ENCODE measurements at places on chromosomes 11 and 22. TPM values are rescaled to one million over a fixed set of nuclear protein-coding genes. Genes with fewer than 3 reads are reported as not detected.

The MED17 gene
- 44.8 TPM for total RNA-seq

The SLC22A6 gene
- total RNA-seq = not detected

The A4GALT gene
- total RNA-seq = not detected

The PHLDB1 gene
- total RNA-seq = 2.7 TPM

The NPTXR gene
- 6.8 TPM for total RNA-seq

The BTBD18 gene
- total RNA-seq = not detected

The CRYBB2 gene
- total RNA-seq = not detected

The ILK gene
- total RNA-seq = 195 TPM

- peaks cover 6% of the 10 kb centered on the region for H3K27me3 ChIP-seq
- peaks cover 9% of the 10 kb centered on the region for H3K4me1 ChIP-seq
- DNase-seq = no peak
- no peak overlapping the region for H3K4me3 ChIP-seq
- no peaks in the 10 kb centered on the region for H3K36me3 ChIP-seq
- H3K27ac ChIP-seq = no peak overlapping the region
These were observed 37.2 kb upstream of the NAV2 start for GRCh38 chr11:19675397-19675796.

DNA sequence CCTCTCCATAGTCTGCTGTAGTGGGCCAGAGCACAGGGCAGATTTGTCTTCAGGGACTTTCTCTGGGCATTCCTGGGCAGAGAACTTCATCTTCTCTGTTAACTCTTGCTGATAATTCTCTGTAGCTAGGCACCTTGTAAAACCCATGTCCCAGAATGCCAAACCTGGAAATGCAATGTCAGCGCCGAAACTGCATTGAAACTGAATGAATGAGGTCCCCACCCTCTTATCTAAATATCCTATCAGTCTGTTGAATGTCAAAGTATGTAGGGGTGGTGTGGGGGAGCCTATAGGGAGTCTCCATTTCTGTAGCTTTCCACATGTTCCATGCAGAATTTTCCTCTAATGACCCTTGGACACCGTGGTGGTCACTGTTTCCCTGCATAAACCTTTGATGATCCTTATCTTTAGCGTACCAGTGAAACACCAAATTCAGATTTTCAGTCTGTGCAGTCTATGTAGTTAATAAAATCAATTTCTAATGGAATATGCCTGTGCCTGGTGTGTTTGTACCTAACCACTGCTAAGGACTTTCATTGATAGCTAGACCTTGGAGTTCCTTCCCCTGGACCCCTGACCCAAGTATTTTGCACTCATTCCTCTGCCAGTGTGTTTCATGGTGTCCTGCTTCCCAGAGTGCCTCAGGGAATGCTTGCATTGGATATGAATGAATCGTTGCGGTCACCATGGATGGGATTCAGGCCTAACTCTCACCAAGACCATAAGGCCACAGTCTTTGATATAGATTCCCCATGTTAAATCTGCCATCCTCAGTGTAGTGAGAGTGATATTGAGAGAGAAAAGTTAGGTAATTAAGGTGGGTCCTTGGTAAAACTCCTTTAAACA lies 2.5 kb upstream of the CABIN1 start:
- DNase-seq = no peak
- no peak overlapping the region for H3K4me3 ChIP-seq
- peaks cover 3% of the 10 kb centered on the region for H3K36me3 ChIP-seq
- H3K27me3 ChIP-seq = no peaks in the 10 kb centered on the region
- H3K27ac ChIP-seq = no peak overlapping the region

GRCh38 chr11:14668731-14669301 lies 25.2 kb downstream of the PDE3B start:
- DNase-seq = no peak
- H3K36me3 ChIP-seq = peaks cover 66% of the 10 kb centered on the region
- no peaks in the 10 kb centered on the region for H3K27me3 ChIP-seq
- H3K27ac ChIP-seq = peak overlapping the region; percentile 54
- peaks cover 30% of the 10 kb centered on the region for H3K4me1 ChIP-seq

DNA sequence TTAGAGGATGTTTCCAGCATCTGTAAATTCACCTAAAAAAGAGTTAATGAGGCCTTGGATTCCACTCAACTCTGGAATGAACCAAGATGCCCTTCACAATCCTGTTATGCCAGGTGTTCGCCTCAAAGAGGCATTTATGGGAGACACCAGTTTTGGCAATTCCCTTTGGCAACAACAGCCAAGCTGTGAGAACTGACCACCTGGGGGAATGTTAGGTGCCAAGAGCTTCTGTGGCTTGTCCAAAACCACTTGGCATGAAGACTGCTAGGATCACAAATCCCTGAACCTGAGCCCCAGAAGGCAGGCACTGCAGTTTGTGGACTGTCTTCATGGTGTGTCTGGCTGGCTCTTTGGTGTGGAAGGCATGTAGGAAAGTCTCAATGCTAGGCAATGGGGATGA lies 164.4 kb upstream of the BDNF start:
- no peaks in the 10 kb centered on the region for H3K4me1 ChIP-seq
- H3K4me3 ChIP-seq = no peak overlapping the region
- no peaks in the 10 kb centered on the region for H3K36me3 ChIP-seq
- peaks cover 2% of the 10 kb centered on the region for H3K27me3 ChIP-seq
- DNase-seq = no peak

GRCh38 chr11:41921746-41922390 lies 462.4 kb upstream of the LRRC4C start:
- no peak for DNase-seq
- no peaks in the 10 kb centered on the region for H3K4me1 ChIP-seq
- H3K36me3 ChIP-seq = no peaks in the 10 kb centered on the region

DNA sequence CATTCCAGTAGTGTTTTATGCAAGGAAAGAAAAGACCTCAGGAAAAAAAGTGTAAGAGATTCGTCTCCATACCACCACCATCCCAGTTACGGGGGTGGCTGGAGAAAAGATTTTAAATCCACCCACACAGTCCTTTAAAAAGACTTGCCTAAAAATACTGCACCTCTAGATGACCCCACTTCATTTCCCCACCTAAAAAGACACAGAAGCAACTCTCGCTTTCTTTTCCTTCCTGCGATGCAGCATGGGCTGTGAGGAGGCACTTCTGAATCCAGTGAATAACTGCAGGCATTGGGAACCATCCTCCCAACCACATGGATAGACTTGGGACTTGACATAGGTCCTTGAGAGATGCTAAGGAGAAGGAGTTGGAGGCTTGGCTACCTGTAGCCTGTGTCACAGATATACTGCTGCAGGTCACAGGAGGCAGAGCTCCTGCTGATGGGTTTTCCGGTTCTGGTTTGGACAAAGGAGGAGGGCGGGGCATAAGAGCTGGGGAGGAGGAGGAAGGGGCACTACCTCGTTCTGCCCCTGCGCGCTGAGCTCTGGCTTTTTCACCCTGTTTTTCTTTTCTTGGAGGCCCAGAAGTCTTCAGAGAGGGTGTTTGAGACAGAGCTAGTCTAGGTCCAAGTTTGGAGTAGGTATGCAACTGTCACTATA lies 285.9 kb downstream of the NTM start:
- no peak overlapping the region for H3K4me3 ChIP-seq
- no peaks in the 10 kb centered on the region for H3K4me1 ChIP-seq
- no peak for DNase-seq
- H3K36me3 ChIP-seq = no peaks in the 10 kb centered on the region

DNA sequence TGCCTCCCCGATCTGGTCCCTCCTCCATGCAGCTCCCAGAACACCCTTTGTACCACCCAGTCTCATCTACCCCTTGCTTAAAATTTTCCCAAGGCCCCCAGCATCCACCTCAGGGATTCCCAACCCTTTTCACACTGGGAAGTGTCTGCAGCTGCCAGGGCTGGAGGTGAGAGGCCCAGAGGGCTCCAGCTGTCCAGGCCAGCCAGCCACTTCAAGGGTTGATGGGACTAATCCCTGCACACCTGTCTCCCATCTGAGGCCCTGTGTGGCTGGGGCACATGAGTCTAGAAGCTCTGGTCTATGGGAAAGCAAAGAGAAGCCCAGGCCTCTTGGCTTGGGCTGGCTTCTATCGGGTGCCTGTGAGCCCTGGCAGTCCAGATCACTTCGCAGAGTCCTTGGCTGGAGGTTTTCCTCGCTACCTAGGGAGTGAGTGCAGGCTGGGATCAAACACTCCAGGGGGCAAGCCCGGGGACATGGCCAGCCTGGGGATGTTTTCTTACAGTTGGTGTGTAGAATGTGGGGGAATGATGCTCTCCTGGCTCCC lies 41.1 kb upstream of the TPBGL start:
- peaks cover 8% of the 10 kb centered on the region for H3K27me3 ChIP-seq
- DNase-seq = no peak
- no peaks in the 10 kb centered on the region for H3K36me3 ChIP-seq
- peaks cover 5% of the 10 kb centered on the region for H3K4me1 ChIP-seq
- no peak overlapping the region for H3K4me3 ChIP-seq

DNA sequence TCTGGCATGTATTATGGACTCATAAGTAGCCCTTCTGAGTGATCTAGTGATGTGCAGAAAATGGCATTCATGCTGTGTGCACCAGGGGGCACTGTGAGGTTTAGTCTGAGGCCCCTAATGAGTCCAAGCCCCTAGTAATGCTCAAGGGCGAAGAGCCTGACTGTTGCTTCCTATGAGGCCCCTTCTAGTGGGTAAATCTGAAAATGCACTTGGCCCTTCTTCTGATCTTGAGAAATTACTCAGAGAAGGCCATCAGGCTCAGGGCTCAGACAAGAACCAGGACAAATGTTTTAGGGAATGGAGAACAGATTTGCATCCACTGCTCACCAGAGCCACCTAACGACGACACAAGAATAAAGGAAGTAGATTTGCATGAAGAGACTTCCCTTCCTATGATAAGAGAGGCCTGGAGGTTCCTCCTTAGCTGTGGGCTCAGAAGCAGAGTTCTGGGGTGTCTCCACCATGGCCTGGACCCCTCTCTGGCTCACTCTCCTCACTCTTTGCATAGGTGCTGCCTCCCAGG lies 75.8 kb downstream of the GGTLC2 start:
- H3K36me3 ChIP-seq = no peaks in the 10 kb centered on the region
- peak; percentile 48 for DNase-seq
- H3K4me3 ChIP-seq = no peak overlapping the region

- no peak overlapping the region for H3K4me3 ChIP-seq
- no peak for DNase-seq
- no peaks in the 10 kb centered on the region for H3K36me3 ChIP-seq
These were observed 110.8 kb downstream of the ARHGAP8 start for GRCh38 chr22:44862981-44863860.

- H3K4me3 ChIP-seq = no peak overlapping the region
- H3K27me3 ChIP-seq = no peaks in the 10 kb centered on the region
- no peaks in the 10 kb centered on the region for H3K36me3 ChIP-seq
- H3K4me1 ChIP-seq = no peaks in the 10 kb centered on the region
- DNase-seq = no peak
- no peak overlapping the region for H3K27ac ChIP-seq
These were observed 1318.3 kb upstream of the RAG2 start for GRCh38 chr11:37916331-37916730.

DNA sequence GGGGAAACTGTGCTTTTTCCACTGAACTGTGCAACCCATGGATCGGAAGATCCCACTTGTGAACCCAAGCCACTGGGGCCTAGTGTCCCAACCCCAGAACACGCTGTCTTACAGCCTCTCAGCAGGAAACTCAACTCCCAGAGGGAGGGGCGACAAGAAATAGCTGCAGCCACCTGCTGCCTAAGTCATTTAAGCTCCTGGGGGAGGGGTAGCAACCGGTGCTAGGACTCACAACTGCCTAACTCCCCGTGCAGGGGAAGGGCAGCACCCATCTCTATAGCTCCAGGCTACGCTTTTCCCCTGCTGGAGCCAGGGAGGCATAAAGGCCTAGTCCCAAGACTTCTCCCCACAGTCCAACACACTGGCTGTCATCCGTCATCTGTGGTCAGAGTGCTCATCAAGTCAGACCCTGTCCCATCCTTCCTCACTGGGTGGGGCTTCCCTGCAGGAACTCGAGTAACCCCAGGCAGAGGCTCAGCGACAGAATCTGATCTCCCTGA lies 363.0 kb downstream of the LUZP2 start:
- DNase-seq = no peak
- H3K4me1 ChIP-seq = no peaks in the 10 kb centered on the region
- H3K27ac ChIP-seq = no peak overlapping the region
- H3K27me3 ChIP-seq = no peaks in the 10 kb centered on the region

- no peaks in the 10 kb centered on the region for H3K36me3 ChIP-seq
- peaks cover 10% of the 10 kb centered on the region for H3K4me1 ChIP-seq
- peaks cover 9% of the 10 kb centered on the region for H3K27me3 ChIP-seq
- no peak overlapping the region for H3K4me3 ChIP-seq
- no peak overlapping the region for H3K27ac ChIP-seq
These were observed 73.1 kb upstream of the BARX2 start for GRCh38 chr11:129302386-129303101.

- peak; percentile 52 for DNase-seq
- H3K4me1 ChIP-seq = peaks cover 3% of the 10 kb centered on the region
- peaks cover 5% of the 10 kb centered on the region for H3K27me3 ChIP-seq
- no peak overlapping the region for H3K4me3 ChIP-seq
- no peaks in the 10 kb centered on the region for H3K36me3 ChIP-seq
- no peak overlapping the region for H3K27ac ChIP-seq
These were observed 10.4 kb downstream of the SPATA19 start for GRCh38 chr11:133834682-133835592.

DNA sequence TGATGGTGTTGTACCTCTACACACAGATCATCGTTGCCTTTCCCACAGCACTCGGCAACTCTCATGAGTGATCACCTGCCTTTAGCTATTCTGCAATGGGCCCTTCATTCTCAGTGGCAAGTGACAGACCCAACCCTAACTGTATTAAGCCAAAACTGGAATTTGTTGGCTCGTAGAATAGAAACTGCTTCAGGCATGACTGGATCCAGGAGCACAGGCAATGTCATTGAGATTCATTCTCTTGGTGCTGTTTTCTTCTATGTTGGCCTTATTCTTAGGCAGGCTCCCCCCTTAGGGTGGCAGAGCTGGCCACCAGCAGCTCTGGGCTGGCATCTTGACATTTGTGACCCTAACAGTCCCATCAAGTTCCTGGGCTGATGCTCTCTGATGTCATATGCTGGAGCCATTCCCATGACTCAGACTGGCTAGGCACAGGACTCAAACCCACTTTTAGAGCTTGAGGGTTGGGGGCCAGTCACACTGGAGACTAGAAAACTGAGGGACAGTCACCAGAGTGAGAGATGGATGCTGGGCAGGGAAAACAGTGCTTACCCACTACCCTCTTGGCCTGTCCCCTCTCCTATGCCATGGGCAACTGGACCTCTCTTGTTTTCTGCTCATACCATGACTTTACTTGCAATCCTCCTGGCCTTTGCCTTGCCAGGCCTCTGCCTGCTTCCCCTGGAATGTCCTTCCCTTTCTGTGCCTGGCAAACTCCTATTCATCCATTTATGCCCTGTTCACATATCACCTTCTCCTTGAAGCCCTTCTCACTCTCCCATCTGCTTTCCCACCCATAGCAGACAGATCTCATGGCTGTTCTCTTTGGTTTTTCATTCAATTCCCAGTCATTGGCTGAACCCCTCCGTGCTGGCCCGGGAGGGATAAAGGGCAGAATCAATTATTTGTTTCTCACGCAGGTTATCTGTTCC lies 7.1 kb upstream of the CDC42EP2 start:
- H3K27ac ChIP-seq = no peak overlapping the region
- DNase-seq = no peak
- no peaks in the 10 kb centered on the region for H3K4me1 ChIP-seq

- H3K4me3 ChIP-seq = no peak overlapping the region
- H3K4me1 ChIP-seq = no peaks in the 10 kb centered on the region
- H3K27ac ChIP-seq = no peak overlapping the region
- peaks cover 10% of the 10 kb centered on the region for H3K27me3 ChIP-seq
- no peak for DNase-seq
These were observed 273.3 kb upstream of the C11orf87 start for GRCh38 chr11:109148669-109149068.
